ENCODE measurements at places on chromosomes 1 and 21. TPM values are rescaled to one million over a fixed set of nuclear protein-coding genes. Genes with fewer than 3 reads are reported as not detected.

DNA sequence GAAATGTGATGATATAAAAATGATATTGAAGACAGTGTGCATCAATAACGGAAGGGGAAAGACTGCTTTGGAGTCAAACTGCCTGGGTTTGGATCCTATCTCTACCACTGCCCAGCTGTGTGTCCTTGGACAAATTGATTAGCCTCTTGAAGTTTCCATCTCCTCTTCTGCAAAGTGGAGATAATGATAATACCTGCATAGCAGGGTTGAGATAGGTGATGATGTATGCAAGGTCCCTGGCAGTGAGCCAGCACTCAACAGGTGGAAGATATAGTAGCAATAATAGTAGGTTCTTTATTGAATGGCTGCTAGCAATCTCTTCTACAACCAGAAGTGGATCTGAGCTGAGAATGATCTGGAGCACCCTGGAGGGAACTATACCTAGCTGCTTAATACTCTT, 166.7 kb downstream of the MIS18A start:
- DNase-seq, result no peak

DNA sequence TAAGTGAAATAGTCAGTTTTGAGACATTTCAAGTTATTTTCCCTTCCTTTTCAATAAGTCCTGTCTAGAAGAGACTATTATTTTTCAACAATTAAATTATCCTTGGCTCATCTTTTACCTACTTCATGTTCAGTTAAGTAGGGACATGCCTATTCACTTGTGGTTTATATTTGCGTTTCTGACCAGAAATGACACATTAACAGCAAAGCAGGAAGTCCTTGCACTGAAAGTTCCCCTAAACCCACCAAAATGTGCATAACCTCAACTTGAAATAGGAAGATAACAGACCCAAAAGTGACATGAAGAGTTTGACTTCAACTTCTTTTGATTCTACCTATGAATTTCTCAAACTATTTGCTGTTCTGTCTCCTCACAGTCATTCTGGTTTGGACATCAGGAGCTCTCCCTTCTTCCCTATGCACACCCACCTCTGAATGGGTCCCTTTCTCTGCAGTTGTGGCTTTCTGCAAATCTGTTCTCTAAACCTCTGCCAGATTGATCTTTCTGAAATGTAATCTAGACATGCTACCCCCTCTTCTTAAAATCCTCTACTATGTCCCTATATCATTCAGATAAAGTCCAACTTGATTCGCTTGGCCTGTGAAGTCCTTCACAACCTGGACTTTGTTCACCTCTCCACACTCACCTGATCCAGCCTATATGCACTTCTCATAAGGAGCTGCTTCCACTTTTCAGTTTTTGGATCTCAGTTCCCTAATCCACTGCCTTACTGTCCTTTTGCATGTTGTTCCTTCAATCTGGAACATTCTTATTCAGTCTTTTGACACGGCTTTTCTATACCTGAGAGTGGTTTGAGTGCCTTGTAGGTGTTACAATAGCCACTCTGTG, 661.5 kb upstream of the ADGRL4 start:
- no peak for DNase-seq

DNA sequence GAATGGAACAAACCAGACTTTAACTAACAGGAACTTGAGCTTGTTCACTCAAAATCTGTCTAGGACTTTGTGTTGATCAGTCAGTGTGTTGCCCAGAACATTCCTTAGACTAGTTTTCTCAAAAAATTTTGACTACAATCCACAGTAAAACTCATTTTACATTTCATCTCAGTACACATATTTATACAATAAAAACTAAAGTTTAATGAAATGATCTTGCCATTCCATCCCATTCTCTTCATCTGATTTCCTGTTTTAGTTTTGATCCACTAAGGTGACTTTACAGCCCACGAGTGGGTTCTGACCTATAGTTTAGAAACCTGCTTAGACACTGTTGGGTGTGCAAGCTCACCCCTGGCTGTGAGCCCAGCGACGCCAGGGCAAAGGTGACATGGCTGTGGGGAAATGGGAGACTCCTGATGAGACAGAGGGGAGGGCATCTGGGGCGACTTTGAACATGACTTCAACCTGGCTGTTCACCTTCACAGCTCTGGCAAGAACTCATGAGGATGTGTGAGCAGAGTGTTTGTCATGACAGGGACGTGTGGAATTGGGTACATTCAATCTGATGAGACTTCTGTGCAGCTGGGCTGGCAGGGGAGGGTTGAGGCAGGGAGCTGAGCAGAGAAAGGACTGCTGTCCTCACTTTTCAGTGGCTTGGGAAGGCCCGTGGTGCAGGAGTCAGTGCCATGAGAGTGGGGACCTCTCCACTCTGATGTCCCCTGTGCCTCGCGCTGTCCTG, 40.6 kb downstream of the LHX4 start:
- no peak for DNase-seq

Gene NMNAT2
- total RNA-seq, result 0.58 TPM

Gene SPRR2A
- total RNA-seq, result not detected

Gene CD164L2
- not detected for total RNA-seq

All from ovary (tissue), 10 donors.